ENCODE measurements at places on chromosomes 6 and 20. TPM values are rescaled to one million over a fixed set of nuclear protein-coding genes. Genes with fewer than 3 reads are reported as not detected.

Gene TRIM10
- not detected for total RNA-seq

Gene KIF3B
- total RNA-seq: 34.6 TPM

Gene THBS2
- total RNA-seq: 126 TPM

Gene PAK1IP1
- 9.6 TPM for total RNA-seq

Gene ERGIC3
- total RNA-seq: 197 TPM

Gene PGC
- 175 TPM for total RNA-seq

Gene LCA5
- 5.2 TPM for total RNA-seq

Gene FAM209B
- total RNA-seq: not detected

Gene KIF6
- 0.93 TPM for total RNA-seq

Gene SRSF6
- 134 TPM for total RNA-seq

Gene SYTL3
- total RNA-seq: 9.1 TPM

Gene HLA-DQB2
- 1.5 TPM for total RNA-seq

Gene EPHA7
- 0.31 TPM for total RNA-seq

Gene FAM83C
- total RNA-seq: not detected

Gene SLC22A7
- total RNA-seq: not detected

Gene RWDD2A
- total RNA-seq: 3.8 TPM

Gene OVOL2
- total RNA-seq: 5.8 TPM

Gene COL9A3
- total RNA-seq: 2.6 TPM

Gene CASS4
- 14.4 TPM for total RNA-seq

Gene TINAG
- not detected for total RNA-seq

Gene GLP1R
- not detected for total RNA-seq

Gene SAPCD1
- 1.3 TPM for total RNA-seq

Gene HTR1E
- total RNA-seq: not detected

Gene ZBTB12
- 4.8 TPM for total RNA-seq

Gene APCDD1L
- 0.13 TPM for total RNA-seq

Gene BNIP5
- total RNA-seq: not detected

Gene GCM1
- not detected for total RNA-seq

Gene SFTA2
- total RNA-seq: 384 TPM

Gene MEA1
- total RNA-seq: 52.1 TPM

Gene GDAP1L1
- total RNA-seq: not detected

Gene LAMA4
- 152 TPM for total RNA-seq

Gene ELOVL5
- 132 TPM for total RNA-seq

Gene PKIG
- total RNA-seq: 40.1 TPM

All from left lung (tissue), 14 donors.